ENCODE measurements at places on chromosomes 7 and 10. TPM values are rescaled to one million over a fixed set of nuclear protein-coding genes. Genes with fewer than 3 reads are reported as not detected.

The RBM20 gene
- 1.4 TPM for total RNA-seq

The ADRB1 gene
- 0.07 TPM for total RNA-seq

The PRXL2A gene
- total RNA-seq = 47.4 TPM

The DOCK4 gene
- total RNA-seq = 43.0 TPM

GRCh38 chr10:7403620-7404019 is 7.2 kb downstream of the SFMBT2 start:
- H3K27me3 ChIP-seq = peaks cover under 1% of the 10 kb centered on the region
- no peak overlapping the region for H3K27ac ChIP-seq
- DNase-seq = no peak
- peaks cover 6% of the 10 kb centered on the region for H3K4me1 ChIP-seq
- no peak overlapping the region for H3K4me3 ChIP-seq

- H3K36me3 ChIP-seq = peaks cover 3% of the 10 kb centered on the region
- H3K4me3 ChIP-seq = no peak overlapping the region
- no peaks in the 10 kb centered on the region for H3K4me1 ChIP-seq
- no peak for DNase-seq
These were observed 1083.9 kb downstream of the SORCS3 start for GRCh38 chr10:105725007-105725406.

DNA sequence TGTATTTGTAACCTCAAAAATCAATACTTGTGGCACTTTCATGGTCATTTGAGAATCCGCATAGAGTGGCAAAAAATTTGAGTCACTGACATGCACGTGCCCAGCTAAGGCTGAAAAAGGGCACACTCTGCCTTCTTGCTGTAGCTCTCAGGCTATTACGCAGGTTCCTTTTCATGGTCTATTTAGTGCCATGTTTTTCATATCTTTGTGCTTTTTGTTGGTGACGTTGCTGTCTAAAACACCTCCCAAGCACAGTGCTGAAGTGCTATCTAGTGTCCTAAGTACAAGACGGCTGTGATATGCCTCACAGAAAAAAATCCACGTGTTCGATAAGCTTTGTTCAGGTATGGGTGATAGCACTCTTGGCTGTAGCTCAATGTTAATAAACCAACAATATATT is 50.9 kb downstream of the CREB3L2 start:
- H3K27me3 ChIP-seq = no peaks in the 10 kb centered on the region
- H3K36me3 ChIP-seq = peaks cover 11% of the 10 kb centered on the region
- peaks cover 95% of the 10 kb centered on the region for H3K4me1 ChIP-seq
- no peak for DNase-seq
- H3K27ac ChIP-seq = no peak overlapping the region

The SPDYE6 gene
- total RNA-seq = not detected

GRCh38 chr7:22979861-22980260 is 34.1 kb downstream of the HYCC1 start:
- peaks cover 23% of the 10 kb centered on the region for H3K4me1 ChIP-seq
- H3K27ac ChIP-seq = peak overlapping the region; percentile 92
- H3K4me3 ChIP-seq = no peak overlapping the region
- DNase-seq = no peak
- no peaks in the 10 kb centered on the region for H3K27me3 ChIP-seq

The C10orf90 gene
- not detected for total RNA-seq

GRCh38 chr10:91513598-91514424 is 103.7 kb downstream of the HECTD2 start:
- H3K4me3 ChIP-seq = no peak overlapping the region
- DNase-seq = no peak
- peaks cover 26% of the 10 kb centered on the region for H3K36me3 ChIP-seq
- no peak overlapping the region for H3K27ac ChIP-seq
- H3K27me3 ChIP-seq = no peaks in the 10 kb centered on the region

The AMZ1 gene
- total RNA-seq = 9.6 TPM

The MMP21 gene
- total RNA-seq = not detected

The PAPOLB gene
- total RNA-seq = not detected

The STEAP2 gene
- not detected for total RNA-seq

DNA sequence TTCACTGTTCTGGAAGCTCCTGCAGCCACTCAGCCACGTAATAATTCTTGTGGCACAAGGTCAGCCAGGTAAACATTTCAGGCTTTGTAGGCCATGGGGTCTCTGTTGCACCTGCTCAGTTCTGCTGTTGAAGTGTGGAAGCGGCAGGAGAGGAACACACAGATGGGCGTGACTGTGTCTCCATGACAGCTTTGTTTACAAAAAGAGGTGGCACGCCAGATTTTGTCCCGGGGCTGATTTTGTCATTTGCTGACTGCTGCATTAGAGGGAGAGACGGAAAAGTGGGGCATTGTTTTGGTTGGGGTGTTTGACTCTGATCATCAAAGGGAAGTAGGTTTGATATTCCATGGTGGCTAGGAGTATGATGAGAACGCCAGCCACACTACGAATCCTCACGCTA is 103.1 kb downstream of the PRKAG2 start:
- peaks cover 36% of the 10 kb centered on the region for H3K27me3 ChIP-seq
- H3K36me3 ChIP-seq = peaks cover 3% of the 10 kb centered on the region
- no peak overlapping the region for H3K4me3 ChIP-seq

The NME8 gene
- total RNA-seq = not detected

- peak; percentile 55 for DNase-seq
- peaks cover 7% of the 10 kb centered on the region for H3K4me1 ChIP-seq
- peaks cover 5% of the 10 kb centered on the region for H3K27me3 ChIP-seq
- no peak overlapping the region for H3K27ac ChIP-seq
- no peak overlapping the region for H3K4me3 ChIP-seq
- H3K36me3 ChIP-seq = no peaks in the 10 kb centered on the region
These were observed 16.1 kb downstream of the PAPOLB start for GRCh38 chr7:4845740-4846142.

DNA sequence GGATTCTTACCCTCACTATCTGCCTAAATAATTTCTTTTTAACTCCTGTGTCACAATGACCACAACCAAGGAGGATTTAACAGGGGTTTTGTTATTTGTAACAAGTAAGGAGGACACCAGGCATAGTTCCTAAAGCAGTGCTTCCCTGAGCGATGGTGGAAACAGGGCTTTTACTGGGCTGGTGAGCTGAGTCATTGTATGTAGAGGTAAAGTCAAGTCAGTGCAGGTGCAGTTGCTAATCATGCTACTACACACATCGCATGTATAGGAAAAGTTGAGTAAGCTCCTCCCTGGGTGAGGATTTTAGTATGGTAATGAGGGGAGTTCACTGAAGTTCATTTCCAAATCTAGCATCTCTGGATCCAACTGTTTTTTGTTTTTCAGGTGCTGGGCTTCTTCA is 22.9 kb upstream of the ABCA13 start:
- H3K36me3 ChIP-seq = no peaks in the 10 kb centered on the region
- H3K27ac ChIP-seq = no peak overlapping the region
- peaks cover 15% of the 10 kb centered on the region for H3K27me3 ChIP-seq
- no peak for DNase-seq
- H3K4me3 ChIP-seq = no peak overlapping the region

DNA sequence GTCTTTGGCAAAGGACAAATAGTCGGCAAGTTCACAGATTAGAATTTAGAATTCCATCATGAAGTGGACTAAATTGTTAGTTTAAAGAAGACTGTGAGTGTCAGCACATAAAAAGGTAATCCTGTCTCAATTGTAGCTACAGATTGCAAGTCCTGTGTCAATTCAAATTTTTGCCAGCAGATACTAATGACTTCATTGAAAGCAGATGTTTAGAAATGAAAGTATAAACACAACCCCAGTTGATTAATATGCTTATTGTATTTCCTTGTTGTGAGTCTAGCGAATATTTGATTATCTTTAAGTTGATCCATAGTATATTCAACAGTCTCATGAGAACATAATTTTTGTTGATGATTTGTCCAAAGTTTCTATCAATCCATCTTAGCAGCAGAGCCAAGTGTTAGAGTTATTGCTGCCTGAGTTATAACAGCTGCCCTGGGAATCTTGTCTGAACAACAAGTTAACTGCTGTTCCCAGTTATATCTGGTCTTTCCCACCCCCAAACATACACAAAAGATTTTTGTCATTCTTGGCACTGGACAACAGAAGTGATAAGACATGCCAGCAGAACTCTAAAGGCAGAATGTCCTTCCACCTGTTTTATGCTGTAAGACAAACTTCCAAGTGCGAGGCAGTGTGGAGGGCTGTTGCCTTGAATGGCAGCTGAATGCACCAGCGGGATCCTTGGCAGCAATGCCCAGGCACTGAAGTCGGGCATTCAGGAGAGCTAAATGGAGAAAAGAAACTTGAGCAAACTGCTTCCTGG is 21.3 kb upstream of the HERPUD2 start:
- H3K4me3 ChIP-seq = peak overlapping the region; percentile 62
- DNase-seq = no peak
- H3K4me1 ChIP-seq = peaks cover 25% of the 10 kb centered on the region
- H3K27me3 ChIP-seq = no peaks in the 10 kb centered on the region
- H3K27ac ChIP-seq = peak overlapping the region; percentile 50
